ENCODE measurements at places on chromosomes 12 and 14.

DNA sequence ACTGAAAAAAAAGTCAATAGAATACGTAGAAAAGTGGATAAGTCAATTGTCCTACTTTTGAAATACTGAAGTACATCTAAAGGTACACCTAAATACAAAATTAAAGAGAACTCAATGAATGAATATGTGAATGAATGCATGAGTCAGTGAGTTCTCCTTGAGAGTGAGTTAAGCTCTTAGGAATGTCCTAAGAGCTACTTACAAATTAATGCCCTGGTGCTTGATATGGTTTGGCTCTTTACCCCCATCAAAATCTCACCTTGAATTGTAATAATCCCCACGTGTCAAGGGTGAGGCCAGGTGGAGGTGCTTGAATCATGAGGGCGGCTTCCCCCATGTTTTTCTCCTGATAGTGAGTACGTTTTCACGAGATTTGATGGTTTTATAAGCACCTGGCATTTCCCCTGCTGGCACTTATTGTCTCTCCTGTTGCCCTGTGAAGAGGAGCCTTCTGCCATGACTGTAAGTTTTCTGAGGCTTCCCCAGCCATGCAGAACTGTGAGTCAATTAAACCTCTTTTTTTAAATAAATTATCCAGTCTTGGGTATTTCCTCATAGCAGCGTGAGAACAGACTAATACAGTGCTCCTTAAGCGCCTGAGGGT is 192.2 kb upstream of the ARHGAP5 start:
- DNase-seq, result peak; percentile 71

DNA sequence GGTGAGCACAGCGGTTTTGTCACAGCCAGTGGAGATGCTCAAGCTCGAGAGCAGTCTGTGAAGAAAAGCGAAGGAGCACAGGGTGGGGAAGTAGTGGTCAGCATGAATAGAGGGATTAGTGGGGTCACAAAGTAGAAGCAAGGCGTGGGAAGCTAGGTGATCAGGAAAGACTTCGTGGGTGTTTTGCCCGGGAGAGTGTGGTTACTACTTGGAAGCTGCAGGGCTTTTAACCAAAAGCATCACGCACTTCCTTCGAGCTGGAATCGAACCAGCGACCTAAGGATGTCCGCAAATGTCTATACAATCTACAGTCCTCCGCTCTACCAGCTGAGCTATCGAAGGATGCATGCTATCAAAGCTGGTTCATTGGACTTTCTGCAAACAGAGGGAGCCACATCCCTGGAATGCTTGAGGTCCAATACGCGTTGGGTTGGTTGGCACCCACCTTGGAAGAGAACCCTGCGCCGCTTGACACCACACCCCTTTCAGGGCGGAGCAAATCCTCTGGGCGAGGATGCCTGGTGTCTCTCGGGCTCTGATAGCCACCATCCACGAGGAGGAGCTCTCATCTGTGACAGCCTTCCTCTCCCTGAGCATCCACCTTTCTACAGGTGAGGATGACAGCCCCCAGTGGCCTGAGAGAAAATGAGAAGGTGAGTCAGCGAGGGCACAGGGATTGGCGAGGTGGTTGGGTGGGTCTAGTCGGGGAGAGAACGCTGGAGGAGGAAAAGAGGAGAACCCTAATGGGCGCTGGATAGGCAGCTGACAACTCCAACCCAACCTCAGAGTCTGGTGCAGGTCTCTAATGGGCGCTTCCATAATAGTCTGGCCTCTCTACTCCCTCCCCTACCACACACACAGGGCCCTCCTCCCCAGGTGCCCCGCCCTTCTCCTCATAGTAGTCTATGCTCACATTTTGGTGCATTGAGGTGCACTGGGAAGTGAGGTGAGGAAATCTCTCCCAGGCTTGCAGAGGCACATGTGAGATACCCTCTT is 16.0 kb upstream of the OR6S1 start:
- peak; percentile 35 for DNase-seq

DNA sequence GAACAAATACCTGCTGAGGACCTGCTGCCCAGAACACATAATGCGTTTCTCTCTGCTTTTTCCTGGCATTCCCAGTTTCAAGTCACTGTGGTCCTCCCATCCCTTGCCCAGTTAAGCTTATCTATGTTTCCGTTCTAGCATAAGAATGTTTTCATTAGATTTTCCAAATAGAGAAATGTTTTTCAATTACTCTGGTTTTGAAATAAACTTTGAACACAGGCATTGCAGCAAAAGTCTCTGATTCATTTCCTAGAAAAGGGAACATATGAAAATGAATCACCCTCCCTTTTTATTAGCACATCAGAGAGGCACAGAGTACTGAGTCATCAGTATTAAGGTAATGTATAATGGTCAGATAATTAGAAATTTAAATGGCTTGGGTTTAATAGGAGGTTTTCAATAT is 201.1 kb upstream of the TMEM260 start:
- peak; percentile 86 for DNase-seq

DNA sequence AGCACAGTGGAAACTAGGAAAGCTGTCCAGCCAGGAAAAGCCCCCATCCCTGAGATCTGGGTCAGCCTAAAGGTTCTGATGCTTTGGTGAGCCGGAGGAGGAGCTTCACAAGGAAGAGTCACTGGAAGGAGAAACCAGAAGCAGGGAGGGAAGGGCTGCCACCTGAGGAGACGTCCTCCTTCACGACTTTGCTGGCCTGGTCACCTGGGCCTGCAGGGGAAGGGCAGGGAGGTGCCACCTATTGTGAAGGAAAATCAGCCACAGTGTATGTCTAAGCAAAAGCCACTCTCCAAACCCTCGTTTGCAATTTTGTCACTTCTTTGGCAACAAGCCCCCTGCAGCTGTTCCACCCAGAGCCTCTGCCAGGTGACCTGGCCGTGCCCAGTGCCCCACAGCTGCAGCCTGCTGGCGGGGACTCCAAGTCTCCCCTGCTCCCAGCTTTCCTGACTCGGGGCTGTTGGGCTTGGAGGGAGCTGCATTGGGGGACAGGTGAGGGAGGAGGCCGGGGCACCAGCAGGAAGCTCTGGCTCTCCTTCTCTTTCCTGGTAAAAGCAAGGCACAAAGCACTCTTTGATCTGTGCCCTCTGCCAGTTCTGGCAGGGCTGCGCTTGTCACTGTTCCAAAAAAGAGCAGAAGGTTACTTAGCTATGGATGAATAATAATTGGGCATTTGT is 120.9 kb upstream of the BCL2L14 start:
- no peak for DNase-seq

- no peak for DNase-seq
Measured at GRCh38 chr12:32285489-32285888, 113.9 kb upstream of the FGD4 start.

GRCh38 chr12:48957141-48958048 is at the start of gene ARF3:
Gene ARF3 (minus strand): TSS chr12:48957487. CDS start chr12:48941095, 16,392 bp downstream.
- peak; percentile 90 for DNase-seq
